Articular chondrocyte of knee joint (primary cell): ENCODE measurements at places on chromosomes 11 and 22. TPM values are rescaled to one million over a fixed set of nuclear protein-coding genes. Genes with fewer than 3 reads are reported as not detected.

CSNK2A3 gene
- total RNA-seq = 2.7 and 5.1 TPM in 2 replicates

TMEM121B gene
- total RNA-seq = 0.11 and 0.13 TPM in 2 replicates

TUB gene
- total RNA-seq = 14.0 and 14.5 TPM in 2 replicates

SPI1 gene
- total RNA-seq = not detected in 2 replicates

TIGD3 gene
- 0.13 TPM in 1 of 2 replicates, not detected in the other for total RNA-seq

ATG2A gene
- 15.3 and 15.4 TPM in 2 replicates for total RNA-seq

PDE2A gene
- total RNA-seq = 0.13 and 0.22 TPM in 2 replicates

XPNPEP3 gene
- 15.3 and 16.0 TPM in 2 replicates for total RNA-seq

NPTXR gene
- 2.6 and 3.0 TPM in 2 replicates for total RNA-seq

MOGAT2 gene
- 0.13 TPM in 1 of 2 replicates, not detected in the other for total RNA-seq

C11orf91 gene
- not detected in 2 replicates for total RNA-seq

RBFOX2 gene
- 175 and 190 TPM in 2 replicates for total RNA-seq

MUC2 gene
- total RNA-seq = not detected in 2 replicates

TRIM48 gene
- total RNA-seq = not detected in 2 replicates

IL18 gene
- 0.39 TPM in 1 of 2 replicates, not detected in the other for total RNA-seq

NLRP10 gene
- total RNA-seq = 11.2 and 12.0 TPM in 2 replicates

MEI1 gene
- 2.5 and 3.2 TPM in 2 replicates for total RNA-seq

INSC gene
- total RNA-seq = 0.97 and 1.2 TPM in 2 replicates

CECR2 gene
- under 0.01 TPM in 1 of 2 replicates, not detected in the other for total RNA-seq

KRTAP5-1 gene
- not detected in 2 replicates for total RNA-seq

GPR83 gene
- total RNA-seq = not detected in 2 replicates

TPBGL gene
- total RNA-seq = 0.11 TPM in 1 of 2 replicates, not detected in the other

PGA4 gene
- total RNA-seq = 0.13 and 0.32 TPM in 2 replicates

NCF4 gene
- total RNA-seq = not detected in 2 replicates

AQP11 gene
- total RNA-seq = 0.78 and 1.2 TPM in 2 replicates

CFAP300 gene
- 11.0 and 16.2 TPM in 2 replicates for total RNA-seq

PIWIL4 gene
- total RNA-seq = 4.4 and 6.8 TPM in 2 replicates

TSGA10IP gene
- not detected in 2 replicates for total RNA-seq

TUBA8 gene
- total RNA-seq = 1.0 and 1.2 TPM in 2 replicates

FAM180B gene
- 0.11 and 0.26 TPM in 2 replicates for total RNA-seq

SAA4 gene
- total RNA-seq = not detected in 2 replicates

RFPL2 gene
- not detected in 2 replicates for total RNA-seq

LIF gene
- total RNA-seq = 1.0 and 7.9 TPM in 2 replicates

LGR4 gene
- 29.5 and 36.4 TPM in 2 replicates for total RNA-seq

RDX gene
- 80.4 and 94.0 TPM in 2 replicates for total RNA-seq

GUCY1A2 gene
- total RNA-seq = 0.91 and 4.6 TPM in 2 replicates

GAL3ST1 gene
- 0.13 and 0.22 TPM in 2 replicates for total RNA-seq

BEST1 gene
- 3.8 and 5.2 TPM in 2 replicates for total RNA-seq

CNGA4 gene
- total RNA-seq = 0.13 TPM in 1 of 2 replicates, not detected in the other

FBXO7 gene
- total RNA-seq = 81.3 and 84.0 TPM in 2 replicates

PNPLA3 gene
- total RNA-seq = 2.4 and 8.2 TPM in 2 replicates
